Camera-type eye (tissue), 1 donor: ENCODE measurements at places on chromosomes 1 and 21. TPM values are rescaled to one million over a fixed set of nuclear protein-coding genes. Genes with fewer than 3 reads are reported as not detected.

CRP gene
- total RNA-seq, result not detected

PLPP3 gene
- total RNA-seq, result 132 TPM

KIRREL1 gene
- 80.8 TPM for total RNA-seq

LRIG2 gene
- 62.1 TPM for total RNA-seq

VHLL gene
- total RNA-seq, result not detected

MSH4 gene
- 0.77 TPM for total RNA-seq

RHOU gene
- 16.5 TPM for total RNA-seq
